Body of pancreas (tissue), 4 donors: ENCODE measurements at places on chromosomes 3 and 15. TPM values are rescaled to one million over a fixed set of nuclear protein-coding genes. Genes with fewer than 3 reads are reported as not detected.

DNA sequence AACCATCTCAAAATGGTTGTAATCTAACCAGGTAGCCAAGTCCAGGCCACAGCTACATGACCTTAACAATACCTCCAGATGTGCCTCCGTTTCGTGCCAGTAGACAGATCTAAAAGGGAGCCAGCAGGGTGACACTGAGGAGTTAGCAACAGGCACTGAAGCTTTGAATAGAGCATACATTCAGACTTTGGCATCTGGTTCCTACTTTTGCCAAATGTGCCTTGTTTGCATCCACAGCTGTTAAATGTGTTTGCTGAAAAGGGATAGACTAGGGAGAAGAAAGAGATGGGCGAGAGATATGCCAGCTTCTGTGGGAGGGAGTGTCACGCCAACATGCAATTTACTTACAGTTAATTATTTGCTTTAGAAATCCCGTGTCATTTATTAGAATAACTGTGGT, 1433.9 kb upstream of the CADM2 start:
- no peak for DNase-seq

- DNase-seq, result peak; percentile 51
Observed at GRCh38 chr15:22942877-22943276, 37.3 kb downstream of the CYFIP1 start.

- DNase-seq, result no peak
Observed at GRCh38 chr15:75723171-75723846, 10.7 kb upstream of the CSPG4 start.

GRCh38 chr3:111691293-111691909, 96.3 kb upstream of the ZBED2 start:
- no peak for DNase-seq

DNA sequence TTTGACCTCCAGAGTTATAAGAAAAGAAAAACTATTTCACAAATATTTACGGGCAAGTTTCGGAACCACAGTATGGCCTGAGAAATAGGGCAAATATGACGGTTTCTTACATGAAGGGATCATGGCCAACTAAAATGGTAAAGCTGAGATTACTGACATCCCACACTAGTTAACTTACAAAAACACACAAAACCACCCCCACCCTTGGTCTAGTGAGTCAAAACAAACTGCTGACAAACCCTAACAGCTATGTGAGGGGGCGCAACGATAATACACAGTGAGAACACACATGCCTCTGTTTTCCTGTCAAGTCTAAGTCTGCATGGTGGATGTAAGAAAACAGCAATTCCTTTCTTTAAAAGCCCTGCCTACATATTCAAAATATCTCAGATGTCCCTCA, 32.3 kb downstream of the CBLB start:
- no peak for DNase-seq

- no peak for DNase-seq
Observed at GRCh38 chr3:129139911-129140310, 18.3 kb upstream of the RAB43 start.

DNA sequence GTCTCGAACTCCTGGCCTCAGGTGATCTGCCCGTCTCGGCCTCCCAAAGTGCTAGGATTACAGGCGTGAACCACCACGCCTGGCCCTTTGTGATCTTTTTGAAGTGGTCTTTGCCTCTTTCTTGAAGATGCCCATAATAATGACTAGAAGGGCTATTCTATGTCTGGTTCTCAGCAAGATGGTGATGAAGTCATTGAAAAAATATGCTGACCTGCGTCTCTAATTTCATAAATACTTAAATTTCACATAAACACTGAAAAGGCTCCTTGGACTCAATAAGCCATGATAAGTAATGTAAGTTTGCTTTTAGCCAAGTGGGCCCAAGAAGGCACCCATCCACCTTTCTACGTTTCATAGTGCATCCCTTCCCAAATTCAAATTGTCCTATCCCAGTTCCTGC, 775 bp upstream of the MAPK6 start:
- no peak for DNase-seq

- DNase-seq, result no peak
Observed at GRCh38 chr15:48371961-48372360, 40.7 kb downstream of the DUT start.

DNA sequence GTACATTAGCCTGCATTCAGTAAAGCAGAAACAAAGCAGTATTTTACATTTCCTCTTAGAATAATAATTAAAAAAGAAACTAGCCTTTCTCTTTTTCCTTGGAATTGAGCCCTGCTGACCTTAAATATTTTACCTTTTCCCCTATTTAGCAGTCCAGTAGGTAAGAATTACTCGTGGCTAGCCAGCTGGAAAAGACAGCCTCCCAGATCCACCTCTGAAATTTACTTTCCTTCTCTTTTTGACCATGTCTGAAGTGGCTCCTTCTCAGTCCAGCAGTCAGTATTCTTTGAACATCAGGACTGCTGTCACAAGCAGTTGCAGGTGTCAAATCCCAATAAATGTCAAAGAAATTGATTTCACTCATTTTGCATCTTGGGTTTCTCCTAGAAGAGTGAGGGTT, 311.5 kb upstream of the DCBLD2 start:
- DNase-seq, result no peak

GRCh38 chr3:120498556-120499346, 48.0 kb upstream of the FSTL1 start:
- DNase-seq, result peak; percentile 38

DNA sequence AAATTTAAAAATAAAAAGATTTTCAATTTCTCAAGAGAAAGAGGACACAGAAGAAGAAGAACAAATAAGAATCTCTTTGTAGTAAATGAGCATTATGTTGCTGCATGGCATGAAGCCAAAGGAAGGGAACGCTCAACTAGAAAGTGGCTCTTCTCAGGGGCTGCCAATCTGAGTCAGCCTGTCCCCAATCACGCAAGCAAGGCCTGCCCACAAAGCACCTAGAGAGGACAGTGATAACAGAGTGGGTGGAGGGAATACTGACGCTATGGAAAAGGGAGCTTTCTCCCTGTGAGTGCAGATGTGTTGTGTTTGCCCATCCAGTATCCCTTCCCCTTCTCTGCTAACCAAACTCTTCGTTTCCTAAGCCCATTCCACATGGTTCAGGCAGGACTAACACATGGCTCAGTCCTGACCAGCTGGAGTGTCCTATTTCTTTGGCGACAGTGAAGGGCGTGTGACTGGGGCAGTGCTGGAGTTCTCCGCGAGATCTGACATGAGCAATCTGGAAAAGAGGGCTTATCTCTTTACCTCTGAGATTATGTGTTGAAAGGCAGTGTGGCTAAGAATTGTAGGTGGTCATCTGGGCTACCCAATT, 14.2 kb downstream of the FBN1 start:
- DNase-seq, result no peak

DUOX1 gene
- total RNA-seq, result 0.66 TPM

- no peak for DNase-seq
Observed at GRCh38 chr15:91051248-91051647, 28.9 kb upstream of the VPS33B start.

DNA sequence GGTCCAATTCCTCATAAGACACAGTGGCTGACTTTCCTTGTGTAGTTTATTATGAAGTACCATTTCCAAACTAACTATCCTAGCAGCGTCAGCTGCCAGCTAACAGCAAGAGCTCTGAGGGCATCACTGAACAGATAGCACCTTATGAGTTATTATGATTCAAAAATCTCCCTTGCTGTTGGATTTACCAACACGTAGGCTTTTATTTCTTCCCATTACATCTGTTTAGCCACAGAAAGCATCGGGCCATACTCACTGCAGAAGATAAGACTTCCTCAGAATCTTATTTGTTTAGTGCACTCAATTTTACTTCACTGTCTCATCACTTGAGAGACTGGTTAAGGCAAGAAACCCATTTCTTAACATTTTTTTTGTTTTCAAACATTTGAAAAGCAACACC, 16.2 kb downstream of the CLDN1 start:
- DNase-seq, result no peak

DNA sequence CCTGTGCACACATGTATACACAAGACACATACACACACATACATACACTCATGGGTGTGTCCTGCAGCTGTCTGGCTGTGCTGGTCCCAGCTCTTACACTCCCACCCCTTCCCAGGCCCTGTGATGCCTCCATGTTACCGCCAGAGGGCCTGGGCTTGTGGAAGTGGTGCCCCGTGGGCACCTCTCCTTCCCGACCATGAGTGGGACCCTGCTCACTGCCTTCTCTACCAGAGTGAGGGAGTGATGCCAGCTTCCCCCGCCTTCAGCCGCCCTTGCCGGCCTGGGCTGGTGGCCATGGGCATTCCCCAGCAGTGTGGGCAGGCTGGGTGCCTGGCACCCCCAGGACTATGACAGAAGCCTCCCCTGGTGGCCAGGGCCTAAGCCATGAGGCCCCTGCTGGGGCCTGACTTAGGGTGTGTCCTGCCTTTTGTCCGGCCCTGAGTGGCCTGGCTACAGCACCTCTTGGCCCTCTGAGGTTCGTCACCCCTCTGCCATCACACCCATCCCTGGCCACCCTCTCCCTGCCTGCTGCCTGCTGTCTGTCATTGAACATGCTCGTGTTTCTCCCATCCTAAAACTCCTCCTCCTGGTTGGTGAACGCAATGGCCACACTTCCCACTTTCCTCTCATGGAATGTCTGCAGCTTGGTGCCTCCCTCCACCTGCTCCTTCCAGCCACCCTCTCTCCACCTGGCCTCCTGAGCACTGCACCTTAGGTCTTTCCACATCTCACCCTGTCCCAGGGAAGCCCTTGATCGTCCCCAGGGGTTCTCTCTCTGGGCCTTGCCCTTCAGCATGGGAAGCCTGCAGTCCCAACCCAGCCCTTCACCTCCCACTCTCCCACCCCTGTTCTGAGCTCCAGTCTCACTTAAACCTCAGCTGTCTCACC, 14.6 kb downstream of the HDAC11 start:
- peak; percentile 27 for DNase-seq

GRCh38 chr3:45772341-45773035, 23.8 kb downstream of the SLC6A20 start:
- no peak for DNase-seq

- no peak for DNase-seq
Observed at GRCh38 chr3:161568671-161569070, 72.1 kb downstream of the OTOL1 start.

C3orf33 gene
- 14.8 TPM for total RNA-seq

DNA sequence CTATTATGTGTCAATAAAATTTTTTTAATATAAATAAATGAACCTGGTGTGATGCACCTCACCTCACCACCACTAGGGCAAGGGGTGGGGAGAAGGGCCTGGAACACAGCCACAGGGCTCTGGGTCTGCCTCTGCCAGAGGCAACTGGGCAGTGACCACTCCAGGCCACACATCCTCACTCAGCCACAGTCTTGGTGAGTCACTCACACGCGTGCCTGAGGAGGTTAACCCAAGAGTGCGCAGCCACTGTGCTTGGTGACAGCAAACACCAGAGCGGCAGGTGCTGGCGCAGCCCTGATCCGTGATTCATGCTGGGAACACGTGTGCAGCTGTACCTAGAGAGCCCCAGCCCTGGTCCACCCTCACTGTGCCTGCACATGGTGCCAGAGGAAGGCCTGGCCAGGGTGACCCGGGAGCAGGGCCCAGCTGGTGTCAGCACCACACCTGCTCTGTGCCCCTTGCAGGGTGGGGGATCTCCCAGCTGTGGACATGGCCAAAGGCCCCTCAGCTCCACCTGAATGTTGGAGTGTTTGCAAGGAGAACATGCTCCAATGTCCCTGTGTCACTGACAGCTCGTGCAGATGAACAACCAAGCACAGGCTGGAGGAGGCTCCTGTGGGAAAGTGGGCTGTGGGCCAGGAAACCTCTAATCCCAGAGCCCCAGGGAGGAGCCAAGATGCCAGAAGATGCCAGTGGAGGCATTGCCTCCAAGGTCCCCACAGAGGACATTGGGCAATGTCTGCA, 2.1 kb downstream of the SLC41A3 start:
- peak; percentile 37 for DNase-seq

BNC1 gene
- 0.26 TPM for total RNA-seq

- no peak for DNase-seq
Observed at GRCh38 chr3:36864180-36865053, 80.4 kb downstream of the TRANK1 start.

TTLL13 gene
- total RNA-seq, result not detected

- no peak for DNase-seq
Observed at GRCh38 chr3:191340966-191341365, 10.6 kb upstream of the UTS2B start.

FBXO40 gene
- total RNA-seq, result not detected

- no peak for DNase-seq
Observed at GRCh38 chr3:3448468-3448867, 269.0 kb upstream of the CRBN start.

DNA sequence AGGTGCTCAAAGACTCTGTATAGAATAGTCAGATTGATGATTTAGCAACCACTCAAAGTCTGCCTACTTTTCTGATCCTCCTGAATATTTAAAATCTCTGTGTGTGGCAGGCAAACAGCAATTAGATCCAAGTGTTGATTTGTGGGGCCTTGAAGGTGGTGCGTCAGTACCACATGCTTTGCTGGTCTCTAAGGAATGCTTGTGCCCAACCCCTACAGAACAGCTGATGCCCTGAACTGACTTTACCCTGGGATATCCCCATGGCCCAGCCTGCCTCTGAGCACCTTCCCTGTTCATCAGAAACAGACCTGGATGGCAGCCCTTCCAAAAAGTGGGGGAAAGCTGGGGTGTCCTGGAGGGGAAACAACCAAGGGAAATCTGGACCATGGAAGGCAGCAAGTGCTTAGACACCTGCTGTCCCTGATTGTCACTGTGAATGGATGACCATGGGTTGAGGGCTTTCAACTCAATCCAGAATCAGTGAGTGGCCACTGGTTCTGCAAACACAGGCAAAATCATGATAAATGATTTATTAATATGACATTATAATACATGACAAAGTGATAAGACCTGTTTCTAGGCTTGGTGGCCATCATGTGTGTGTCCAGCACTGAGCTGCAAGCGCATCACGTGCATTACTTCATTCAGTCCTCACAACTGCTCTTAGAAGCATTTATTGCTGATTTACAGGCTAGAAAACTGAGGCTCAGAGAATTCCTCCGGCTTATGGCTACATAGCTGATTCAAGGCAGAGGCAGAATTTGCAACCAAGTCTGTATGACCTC, 76.1 kb upstream of the TPM1 start:
- no peak for DNase-seq

GRCh38 chr3:168707900-168708299, 612.2 kb upstream of the GOLIM4 start:
- DNase-seq, result no peak

RAB27A gene
- total RNA-seq, result 9.9 TPM

DNA sequence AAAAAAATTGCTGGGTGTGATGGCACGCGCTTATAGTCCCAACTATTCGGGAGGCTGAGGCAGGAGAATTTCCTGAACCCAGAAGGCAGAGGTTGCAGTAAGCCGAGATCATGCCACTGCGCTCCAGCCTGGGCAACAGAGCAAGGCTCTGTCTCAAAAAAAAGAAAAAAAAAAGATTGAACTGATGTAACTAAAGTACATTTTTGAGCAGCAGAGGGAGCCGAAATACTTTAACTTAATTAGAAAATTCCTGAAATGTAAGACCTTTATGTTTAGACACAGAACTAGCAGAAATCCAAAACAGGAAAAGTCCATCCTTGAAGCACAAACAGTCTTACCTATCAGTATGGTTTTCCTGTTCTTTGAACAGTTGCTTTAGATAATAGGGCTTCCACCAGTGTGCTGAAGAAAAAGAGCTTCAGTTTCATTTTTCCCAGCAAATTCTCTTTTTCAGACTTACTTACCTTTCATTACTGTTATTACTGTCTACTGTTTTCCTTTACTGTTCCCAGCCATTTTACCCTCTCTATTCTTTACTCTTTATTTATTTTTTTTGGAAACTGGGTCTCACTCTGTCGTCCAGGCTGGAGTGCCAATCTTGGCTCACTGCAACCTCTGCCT, 33.4 kb upstream of the ZNF609 start:
- peak; percentile 13 for DNase-seq
